ENCODE measurements at places on chromosomes 6 and 20.
A peak's percentile ranks its signal among the peaks of the same experiment; 100 is the strongest.

DNA sequence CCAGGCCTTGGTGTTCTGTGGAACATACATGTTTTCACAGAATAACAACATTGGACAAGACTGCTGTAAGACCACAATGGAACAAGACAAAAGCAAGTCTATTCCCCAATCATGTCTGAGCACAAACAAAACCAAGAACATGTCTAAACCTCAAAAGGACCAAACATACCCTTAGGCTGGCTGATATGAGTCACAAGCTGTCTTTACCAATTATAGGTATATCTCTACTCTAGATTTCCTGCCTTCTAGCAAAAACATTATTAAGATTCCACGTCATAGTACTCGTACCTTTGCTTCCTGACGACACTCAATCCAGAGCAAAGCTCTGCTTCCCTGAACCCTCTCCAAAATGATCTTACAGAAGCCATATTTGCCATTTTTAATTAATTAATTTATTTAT, 15.4 kb upstream of the L3MBTL1 start:
- no peak for DNase-seq

DNA sequence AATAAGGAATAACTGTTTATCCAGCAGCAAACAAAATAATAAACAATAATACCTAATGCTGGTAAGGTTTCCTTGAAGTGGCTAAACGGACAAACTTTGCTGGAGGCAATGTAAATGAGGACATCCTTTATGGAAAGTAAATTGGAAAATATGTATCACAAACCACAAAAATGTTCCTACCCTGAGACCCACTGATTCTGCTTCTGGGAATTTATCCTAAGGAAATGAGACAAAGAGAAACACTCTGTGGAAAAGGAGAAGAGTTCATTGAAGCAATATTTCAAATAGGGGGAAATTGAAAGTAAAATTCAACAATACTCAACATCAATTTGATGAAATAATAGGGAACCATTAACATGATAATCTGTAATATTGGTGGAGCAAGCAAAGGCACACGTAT, 37.9 kb downstream of the MAFB start:
- no peak for DNase-seq

DNA sequence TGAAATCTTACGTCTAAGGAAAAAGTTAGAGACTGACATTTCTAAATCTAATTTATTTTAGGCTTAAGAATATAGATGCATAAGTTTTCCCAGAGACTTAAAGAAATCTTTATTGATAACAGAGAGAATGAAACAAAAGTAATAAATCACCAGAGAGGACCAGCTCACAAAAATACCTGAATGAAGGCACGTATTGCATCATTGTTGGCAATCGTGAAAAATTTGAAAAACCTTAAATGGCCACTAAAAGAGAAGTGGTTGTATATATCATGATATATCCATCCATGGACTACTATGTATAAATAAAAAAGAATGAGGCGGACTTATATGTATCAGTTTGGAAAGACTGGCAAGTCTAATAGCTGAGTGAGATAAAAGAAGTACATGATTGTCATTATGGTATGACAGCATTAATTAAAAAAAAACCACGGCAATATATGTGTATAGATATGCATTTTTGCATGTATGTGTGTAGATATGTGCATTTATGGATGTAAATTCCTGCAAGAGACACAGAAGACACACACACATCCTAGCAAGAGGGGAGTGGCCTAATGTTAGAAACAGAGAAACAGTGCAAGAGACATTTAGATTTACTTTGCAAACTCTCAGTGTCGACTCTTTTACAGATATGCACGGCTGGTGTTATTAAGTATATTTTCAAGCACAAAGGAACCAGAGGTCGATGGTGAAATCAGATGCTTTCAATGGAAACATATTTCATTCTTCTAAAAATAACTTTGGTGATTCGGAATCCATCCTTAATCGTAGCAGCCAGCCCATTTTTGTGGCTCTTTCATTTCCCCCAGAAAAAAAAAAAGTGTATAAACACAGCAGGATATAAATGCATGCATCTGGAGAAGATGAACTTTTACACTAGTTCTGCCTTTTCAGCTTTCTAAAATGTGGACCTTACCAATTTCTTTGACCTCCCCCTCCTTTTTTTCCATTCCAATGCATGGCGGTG, 156.1 kb upstream of the SALL4 start:
- no peak for DNase-seq

GRCh38 chr6:140581601-140582000, 1207.2 kb upstream of the CITED2 start:
- DNase-seq = no peak

DNA sequence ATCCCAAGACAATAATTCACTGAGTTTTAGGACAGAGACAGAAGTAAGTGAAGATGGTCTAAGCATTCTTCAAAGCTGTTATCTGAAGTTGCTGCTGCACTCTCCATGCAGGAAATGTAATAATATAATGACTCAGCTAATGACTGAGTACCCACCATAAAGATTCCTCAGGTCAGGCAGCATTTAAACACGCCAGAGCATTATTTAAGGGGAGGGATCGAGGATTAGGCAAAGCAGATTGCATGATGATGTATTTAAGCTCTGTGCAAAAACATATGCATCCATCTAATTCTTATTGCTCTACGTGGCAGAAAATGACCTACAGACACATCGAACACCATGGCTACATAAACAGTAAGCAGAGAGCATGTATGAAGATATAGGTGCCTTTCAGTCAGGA, 216.4 kb downstream of the UNC5CL start:
- peak; percentile 17 for DNase-seq

GRCh38 chr6:149995971-149996370, 29.4 kb downstream of the RAET1L start:
- no peak for DNase-seq

GRCh38 chr6:143400258-143401067, 50.0 kb downstream of the ADAT2 start:
- no peak for DNase-seq

- no peak for DNase-seq
These were observed 106.9 kb upstream of the MYL9 start for GRCh38 chr20:36434383-36434782.

DNA sequence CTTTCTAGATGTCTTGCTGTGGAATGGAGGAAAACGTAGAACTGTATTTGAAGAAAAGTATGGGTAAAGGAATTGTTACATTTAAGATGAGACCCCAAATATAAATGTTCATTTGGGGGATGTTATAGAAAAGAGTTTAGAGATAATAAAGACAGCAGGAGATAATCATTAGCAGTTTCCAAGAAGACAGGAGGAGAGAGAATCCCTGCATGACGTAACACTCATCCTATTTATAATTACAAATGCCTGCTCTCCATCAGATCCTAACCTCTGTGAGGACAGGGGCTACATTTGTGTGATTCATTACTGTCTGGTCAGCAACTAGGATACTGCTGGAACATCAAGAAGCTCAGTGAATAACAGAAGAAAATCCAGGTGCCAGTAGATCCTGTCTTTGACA, 133.0 kb upstream of the HDDC2 start:
- no peak for DNase-seq

All from hepatocyte (in vitro differentiated cells).